Hepatocyte (in vitro differentiated cells): ENCODE measurements at places on chromosomes 7 and 10.

DNA sequence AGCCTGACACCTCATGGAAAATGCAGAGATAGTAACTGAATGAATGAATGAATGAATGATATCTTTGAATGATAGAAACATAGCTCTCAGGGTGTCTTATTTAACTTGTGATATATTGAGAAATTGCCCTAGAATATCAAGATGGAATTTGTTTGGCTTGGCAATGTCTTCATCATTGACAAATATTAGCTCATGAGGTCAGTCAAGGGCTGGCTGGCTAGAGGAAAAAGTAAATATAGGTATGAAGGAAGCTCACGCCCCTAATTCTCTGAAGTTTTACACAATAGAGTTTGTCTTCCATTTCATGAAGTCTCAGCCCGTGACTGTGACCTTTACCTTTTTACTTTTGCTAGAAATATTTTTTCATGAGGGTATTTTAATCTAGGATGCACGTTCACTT, 305.2 kb downstream of the ADARB2 start:
- no peaks in the 10 kb centered on the region for H3K27me3 ChIP-seq
- H3K27ac ChIP-seq = no peak overlapping the region
- no peaks in the 10 kb centered on the region for H3K36me3 ChIP-seq
- no peaks in the 10 kb centered on the region for H3K4me1 ChIP-seq

- H3K36me3 ChIP-seq = no peaks in the 10 kb centered on the region
- no peak overlapping the region for H3K27ac ChIP-seq
- H3K4me3 ChIP-seq = peak overlapping the region; percentile 92
- H3K4me1 ChIP-seq = peaks cover 20% of the 10 kb centered on the region
These were observed 1.7 kb downstream of the RALA start for GRCh38 chr7:39624935-39625694.

DNA sequence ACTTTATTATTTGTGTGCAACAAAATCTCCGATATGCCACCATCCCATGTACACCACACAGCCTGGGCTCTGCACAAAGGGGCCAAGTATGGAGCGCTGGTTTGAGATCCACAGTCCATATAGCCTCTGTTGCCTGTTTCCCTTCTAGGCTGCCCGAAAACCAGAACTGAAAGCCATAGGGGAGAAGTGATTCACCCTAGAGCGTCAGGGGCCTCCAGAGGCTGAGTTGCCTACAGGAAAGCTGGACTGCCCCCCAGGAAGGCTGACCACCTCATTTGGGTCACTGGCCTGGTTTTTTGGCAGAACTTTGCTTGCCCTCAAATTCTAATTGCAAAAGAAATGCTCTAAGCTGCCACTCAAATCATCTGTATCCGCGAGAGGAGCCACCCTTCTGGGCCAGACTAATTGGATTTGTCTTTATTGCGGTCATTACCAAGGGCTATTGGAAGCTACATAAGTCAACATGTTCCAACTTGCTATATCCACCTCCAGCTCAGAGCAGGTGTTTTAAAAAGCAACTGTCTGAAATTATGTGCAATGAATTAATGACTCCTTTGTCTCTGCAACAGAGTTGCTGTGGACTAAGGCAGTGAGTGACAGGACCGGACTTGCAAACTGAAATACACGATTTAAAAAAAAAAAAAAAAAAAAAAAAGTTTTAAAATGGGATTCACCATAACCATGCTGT, 28.3 kb upstream of the FRMD4A start:
- H3K36me3 ChIP-seq = no peaks in the 10 kb centered on the region
- H3K27me3 ChIP-seq = no peaks in the 10 kb centered on the region
- H3K27ac ChIP-seq = no peak overlapping the region
- H3K4me1 ChIP-seq = no peaks in the 10 kb centered on the region
- no peak for DNase-seq
- H3K4me3 ChIP-seq = no peak overlapping the region

- H3K4me1 ChIP-seq = peaks cover 19% of the 10 kb centered on the region
- DNase-seq = peak; percentile 74
These were observed 49.1 kb downstream of the APBB1IP start for GRCh38 chr10:26486990-26487850.

DNA sequence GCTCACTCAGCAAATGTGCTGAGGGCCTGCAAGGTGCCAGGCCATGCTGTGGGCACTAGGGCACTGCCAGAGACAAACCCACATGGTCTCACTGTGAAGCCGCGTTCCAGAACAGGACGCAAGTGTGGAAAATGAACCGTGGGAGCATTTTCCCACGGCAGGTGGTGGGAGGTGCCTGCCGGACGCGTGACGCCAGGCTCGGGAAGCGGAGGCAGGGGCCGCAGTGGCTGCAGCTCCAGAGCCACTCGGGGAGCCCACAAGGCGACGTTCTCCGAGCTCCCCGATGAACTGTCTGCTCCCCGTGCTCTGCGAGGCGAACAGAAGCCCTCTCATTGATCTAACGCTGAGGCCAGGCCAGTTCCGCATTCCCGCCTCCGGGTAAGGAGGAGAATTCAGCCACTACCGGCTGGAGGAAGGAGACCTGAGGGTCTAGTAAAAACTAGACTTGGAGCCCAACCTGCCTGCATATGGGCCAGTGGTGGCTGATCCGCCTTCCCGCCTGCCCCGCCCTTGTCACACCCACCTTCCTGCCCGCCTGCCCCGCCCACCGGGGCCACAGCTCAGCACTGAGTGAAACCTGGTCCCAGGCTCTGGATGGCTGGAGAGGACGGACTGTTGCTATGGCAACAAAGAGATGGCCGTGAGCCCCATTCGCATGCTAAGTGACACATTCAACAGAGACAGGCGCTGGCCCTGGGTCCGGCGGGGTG, 13.1 kb downstream of the ADGRA1 start:
- H3K27me3 ChIP-seq = no peaks in the 10 kb centered on the region
- no peaks in the 10 kb centered on the region for H3K4me1 ChIP-seq
- peak; percentile 41 for DNase-seq
- no peaks in the 10 kb centered on the region for H3K36me3 ChIP-seq
- H3K4me3 ChIP-seq = no peak overlapping the region

DNA sequence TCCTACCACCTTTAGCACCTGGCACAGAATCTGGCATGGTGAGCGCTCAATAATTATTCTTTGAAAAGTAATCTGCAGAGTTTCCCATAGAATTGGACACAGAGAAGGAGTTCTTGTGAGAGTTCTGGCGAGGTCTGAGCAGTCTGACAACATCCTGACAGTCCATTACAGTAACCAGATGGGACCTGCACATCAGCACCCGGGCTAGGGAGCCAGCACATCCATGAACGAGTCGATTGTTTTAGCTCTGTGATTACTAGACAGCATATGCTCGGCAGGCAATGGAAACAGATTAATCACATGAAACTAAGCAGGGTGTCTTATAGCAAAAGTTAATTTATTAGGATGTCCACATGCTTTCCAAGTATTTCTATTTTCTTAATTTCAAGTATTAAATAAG, 96.7 kb downstream of the SEMA3D start:
- DNase-seq = no peak
- no peaks in the 10 kb centered on the region for H3K36me3 ChIP-seq
- H3K27me3 ChIP-seq = no peaks in the 10 kb centered on the region
- no peaks in the 10 kb centered on the region for H3K4me1 ChIP-seq

- H3K27me3 ChIP-seq = no peaks in the 10 kb centered on the region
- H3K4me3 ChIP-seq = no peak overlapping the region
- no peaks in the 10 kb centered on the region for H3K4me1 ChIP-seq
- H3K36me3 ChIP-seq = no peaks in the 10 kb centered on the region
- no peak for DNase-seq
These were observed 124.0 kb downstream of the CNNM2 start for GRCh38 chr10:103042129-103042528.

GRCh38 chr7:4000934-4001333, 681.2 kb upstream of the FOXK1 start:
- H3K4me1 ChIP-seq = no peaks in the 10 kb centered on the region
- H3K27ac ChIP-seq = no peak overlapping the region
- H3K4me3 ChIP-seq = no peak overlapping the region
- no peaks in the 10 kb centered on the region for H3K36me3 ChIP-seq

- DNase-seq = no peak
- H3K27ac ChIP-seq = no peak overlapping the region
- H3K4me1 ChIP-seq = no peaks in the 10 kb centered on the region
- H3K27me3 ChIP-seq = no peaks in the 10 kb centered on the region
- no peak overlapping the region for H3K4me3 ChIP-seq
- H3K36me3 ChIP-seq = no peaks in the 10 kb centered on the region
These were observed 32.6 kb upstream of the ADCYAP1R1 start for GRCh38 chr7:31019509-31019908.

DNA sequence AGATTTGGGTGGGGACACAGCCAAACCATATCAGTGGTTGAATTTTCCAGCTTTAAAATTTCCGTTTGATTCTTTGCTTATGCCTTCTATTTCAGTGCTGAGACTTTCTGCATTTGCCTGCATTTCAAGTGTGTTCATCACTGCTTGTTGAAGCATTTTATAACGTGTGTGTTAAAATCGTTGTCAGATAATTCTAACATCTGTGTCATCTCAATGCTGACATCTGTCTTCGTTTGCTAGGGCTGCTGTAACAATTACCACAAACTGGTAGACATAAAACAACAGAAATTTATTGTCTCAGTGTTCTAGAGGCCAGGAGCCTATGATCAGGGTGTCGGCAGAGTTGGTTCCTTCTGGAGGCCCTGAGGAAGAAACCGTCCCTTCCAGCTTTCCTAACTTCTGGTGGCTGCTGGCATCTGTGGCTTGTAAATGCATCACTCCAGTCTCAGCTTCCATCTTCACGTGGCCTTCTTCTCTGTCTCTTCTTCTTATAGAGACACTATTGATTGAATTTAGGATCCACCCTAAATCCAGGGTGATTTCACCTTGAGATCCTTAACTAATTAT, 71.1 kb upstream of the SDK1 start:
- no peaks in the 10 kb centered on the region for H3K4me1 ChIP-seq
- no peaks in the 10 kb centered on the region for H3K36me3 ChIP-seq
- DNase-seq = no peak
- no peaks in the 10 kb centered on the region for H3K27me3 ChIP-seq
- H3K27ac ChIP-seq = no peak overlapping the region

DNA sequence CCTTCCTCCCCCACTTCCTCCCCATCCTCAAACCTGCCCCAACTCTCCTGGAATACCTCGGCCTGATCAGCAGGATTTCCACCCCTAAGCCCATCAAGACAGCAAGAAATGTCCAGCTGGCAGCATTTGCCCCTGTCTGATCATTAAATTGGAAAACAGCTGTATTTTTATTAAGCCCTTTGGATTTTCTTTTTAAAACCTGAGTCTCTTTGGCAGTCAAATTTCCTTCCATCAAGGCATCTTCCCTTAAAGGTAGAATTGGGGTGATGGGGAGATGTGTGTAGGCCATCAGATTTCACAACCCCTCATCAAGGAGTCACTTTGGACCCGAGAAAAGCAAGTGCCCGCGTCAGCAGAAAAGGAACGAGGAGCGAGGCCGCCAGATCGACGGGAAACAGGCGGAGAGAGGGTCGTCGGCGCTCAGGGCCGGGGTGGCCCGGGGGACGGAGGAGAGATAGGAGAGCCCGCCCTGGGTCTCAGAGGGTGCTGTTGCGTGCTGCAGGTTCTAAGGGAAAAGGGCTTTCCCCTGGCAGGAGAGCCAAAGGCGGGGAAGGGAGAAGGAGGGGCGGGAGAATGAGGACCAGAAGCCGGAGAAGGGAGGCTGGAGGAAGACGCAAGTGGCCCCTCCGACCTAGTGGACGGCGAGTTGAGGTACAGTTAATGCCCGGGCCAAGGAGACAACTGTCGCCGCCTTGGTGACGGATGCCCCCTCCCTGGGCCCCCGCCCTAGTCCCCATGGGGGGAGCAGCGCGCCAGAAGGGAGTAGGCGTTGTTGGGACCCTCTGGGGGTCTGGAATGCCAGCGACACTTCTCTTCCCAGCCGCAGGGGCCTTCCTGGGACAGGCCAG, 11.5 kb upstream of the GATA3 start:
- H3K4me3 ChIP-seq = no peak overlapping the region
- H3K4me1 ChIP-seq = peaks cover 5% of the 10 kb centered on the region
- H3K27me3 ChIP-seq = peaks cover 100% of the 10 kb centered on the region
- no peak for DNase-seq

GRCh38 chr10:35834877-35835494, 192.9 kb upstream of the FZD8 start:
- H3K27ac ChIP-seq = no peak overlapping the region
- DNase-seq = no peak
- H3K36me3 ChIP-seq = no peaks in the 10 kb centered on the region
- H3K27me3 ChIP-seq = no peaks in the 10 kb centered on the region
- no peaks in the 10 kb centered on the region for H3K4me1 ChIP-seq

DNA sequence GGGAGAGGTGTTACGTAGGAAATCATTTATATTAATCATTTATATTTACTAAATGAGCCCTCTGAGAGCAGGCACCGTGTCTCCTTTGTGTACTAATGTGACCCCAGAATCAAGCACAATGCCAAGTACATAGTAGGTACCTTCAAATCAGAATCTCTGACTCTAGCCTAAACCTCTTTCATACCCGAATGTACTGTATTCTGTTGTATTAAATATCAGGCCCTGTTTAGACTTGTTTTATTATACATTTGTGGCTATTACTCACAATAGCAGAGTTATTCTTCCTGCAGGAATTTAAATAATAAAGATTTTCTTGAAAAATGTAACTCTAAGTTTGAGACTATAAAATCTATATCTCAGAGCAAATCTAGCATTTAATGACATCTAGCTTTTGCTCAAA, 297.3 kb downstream of the EXOC4 start:
- DNase-seq = no peak
- no peaks in the 10 kb centered on the region for H3K36me3 ChIP-seq
- no peaks in the 10 kb centered on the region for H3K4me1 ChIP-seq

- no peak overlapping the region for H3K4me3 ChIP-seq
- no peaks in the 10 kb centered on the region for H3K36me3 ChIP-seq
- H3K4me1 ChIP-seq = no peaks in the 10 kb centered on the region
These were observed 100.1 kb upstream of the TMEM72 start for GRCh38 chr10:44811072-44811471.

DNA sequence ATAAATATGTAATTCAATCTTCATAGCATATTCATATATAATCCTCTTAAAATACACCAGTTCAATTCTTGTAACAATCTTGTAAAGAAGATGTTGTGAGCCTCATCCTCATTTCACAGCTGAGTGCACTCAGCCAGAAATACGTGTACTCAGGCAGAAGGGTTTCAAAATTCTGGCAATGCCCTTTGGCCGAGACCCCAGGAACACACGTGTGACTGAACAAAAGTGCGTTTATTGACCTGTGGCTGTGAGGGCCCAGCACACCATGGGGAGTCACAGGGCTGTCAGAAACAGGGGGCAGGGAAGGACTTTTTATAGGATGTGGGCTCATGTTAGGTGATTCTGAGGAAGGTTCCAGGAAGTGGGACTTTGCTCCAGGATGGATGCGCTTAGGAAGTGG, 21.5 kb downstream of the GIMAP8 start:
- H3K27me3 ChIP-seq = peaks cover 3% of the 10 kb centered on the region
- H3K4me1 ChIP-seq = no peaks in the 10 kb centered on the region
- no peak overlapping the region for H3K27ac ChIP-seq
- DNase-seq = no peak
- no peaks in the 10 kb centered on the region for H3K36me3 ChIP-seq
- no peak overlapping the region for H3K4me3 ChIP-seq

GRCh38 chr7:12581897-12582296, 11.4 kb downstream of the SCIN start:
- H3K4me3 ChIP-seq = no peak overlapping the region
- no peaks in the 10 kb centered on the region for H3K36me3 ChIP-seq
- H3K27ac ChIP-seq = no peak overlapping the region
- peaks cover 5% of the 10 kb centered on the region for H3K4me1 ChIP-seq
- H3K27me3 ChIP-seq = no peaks in the 10 kb centered on the region

- H3K4me1 ChIP-seq = peaks cover 10% of the 10 kb centered on the region
- no peak for DNase-seq
- no peak overlapping the region for H3K4me3 ChIP-seq
- H3K36me3 ChIP-seq = no peaks in the 10 kb centered on the region
- H3K27me3 ChIP-seq = no peaks in the 10 kb centered on the region
These were observed 5.8 kb downstream of the SYNPO2L start for GRCh38 chr10:73649876-73650536.
